ENCODE measurements at places on chromosomes 6 and 20. TPM values are rescaled to one million over a fixed set of nuclear protein-coding genes. Genes with fewer than 3 reads are reported as not detected.
A peak's percentile ranks its signal among the peaks of the same experiment; 100 is the strongest.

- no peak for DNase-seq
Observed at GRCh38 chr6:39057251-39058155, 8.9 kb downstream of the GLP1R start.

PLTP gene
- 85.7 TPM for polyA plus RNA-seq

GRCh38 chr6:81625216-81625615 is 127.3 kb downstream of the TENT5A start:
- no peak for DNase-seq

SLC22A16 gene
- polyA plus RNA-seq = 0.63 TPM

- DNase-seq = no peak
Observed at GRCh38 chr6:156851454-156851921, 74.3 kb downstream of the ARID1B start.

MOG gene
- polyA plus RNA-seq = 0.05 TPM

DNA sequence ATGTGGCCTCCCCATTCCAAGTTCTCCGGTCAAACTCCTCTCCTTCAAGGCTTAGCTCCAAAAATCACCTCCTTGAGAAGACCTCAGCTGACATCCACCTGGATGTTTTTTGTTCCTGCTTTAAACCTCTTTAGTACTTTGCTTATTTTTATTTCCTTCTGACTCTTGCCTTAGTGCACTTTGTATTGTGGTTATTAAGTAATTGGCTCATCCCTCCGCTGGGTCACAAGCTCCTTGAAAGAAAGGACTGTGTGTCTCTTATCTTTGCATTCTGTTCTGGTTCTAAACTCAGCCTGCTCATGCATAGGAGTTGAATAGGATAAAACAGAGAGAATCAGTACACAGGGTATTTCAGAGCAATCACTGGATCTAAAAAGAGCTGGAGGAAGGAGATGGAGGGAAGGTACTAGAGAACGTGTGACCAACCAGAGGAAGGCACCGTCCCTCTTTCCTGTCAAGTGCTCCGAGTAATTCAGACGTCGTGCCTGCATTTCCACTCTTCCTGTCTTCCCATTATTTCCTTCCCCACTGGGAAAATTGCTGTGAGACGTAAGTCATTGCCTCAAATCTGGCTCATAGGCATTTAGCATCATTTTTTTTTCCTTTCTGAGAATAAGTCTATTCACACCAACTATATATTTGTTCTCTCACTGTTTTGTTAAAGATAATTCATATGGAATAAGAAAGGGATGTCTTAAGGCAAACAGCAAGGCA is 59.7 kb upstream of the GLP1R start:
- no peak for DNase-seq

PLEKHG1 gene
- 5.3 TPM for polyA plus RNA-seq

RPP40 gene
- 6.0 TPM for polyA plus RNA-seq

- no peak for DNase-seq
Observed at GRCh38 chr6:58073263-58073662, 755.8 kb downstream of the PRIM2 start.

DNA sequence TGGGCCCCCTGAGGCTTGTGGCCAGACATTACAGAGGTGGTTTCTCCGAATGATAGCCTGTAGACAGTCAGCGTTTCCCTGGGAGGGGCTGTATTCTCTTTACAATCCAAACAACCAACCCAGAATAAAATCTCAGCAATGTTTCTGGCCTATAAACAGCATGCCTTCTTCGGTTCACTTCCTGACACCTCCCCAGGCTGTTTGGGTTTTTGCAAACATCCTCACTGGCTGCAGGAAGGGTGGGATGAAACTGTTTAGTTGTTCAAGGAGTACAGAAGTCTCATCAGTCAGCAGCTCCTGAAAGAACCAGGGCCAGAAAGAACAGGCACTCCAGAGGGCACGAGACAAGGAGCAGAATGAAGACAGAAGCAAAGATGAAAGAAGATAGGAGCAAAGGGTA is 350.0 kb downstream of the QKI start:
- no peak for DNase-seq

DNA sequence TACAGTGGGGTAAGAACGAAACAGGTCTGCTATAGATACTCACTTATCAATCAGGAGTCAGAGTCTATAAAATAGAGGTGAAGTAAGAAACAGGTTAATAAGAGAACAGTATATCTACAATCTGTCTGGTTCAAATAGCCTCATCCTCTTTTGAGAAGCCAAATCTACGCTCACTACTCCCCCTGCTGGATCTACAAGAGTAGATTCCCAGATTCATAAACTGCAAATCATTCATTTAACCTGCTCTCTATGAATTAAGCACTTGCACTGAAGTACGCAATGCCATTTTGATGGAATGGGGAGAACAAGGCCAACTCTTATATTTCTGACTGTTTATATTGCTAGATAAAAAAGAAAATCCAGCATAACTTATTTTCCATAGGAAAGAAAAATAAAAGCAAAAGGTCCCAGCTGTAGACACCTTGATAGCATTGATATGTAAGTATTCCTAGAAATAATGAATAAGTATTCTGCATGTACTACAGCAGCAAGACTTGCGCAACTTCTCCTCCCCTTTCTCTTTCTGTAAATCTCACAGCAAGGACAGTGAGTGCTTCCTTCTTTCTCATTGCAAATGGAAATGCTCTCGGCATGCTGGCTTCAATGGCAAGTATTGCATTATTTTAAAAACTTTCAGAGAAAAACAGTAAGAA is 92.3 kb downstream of the RFX6 start:
- no peak for DNase-seq

C6orf163 gene
- polyA plus RNA-seq = 1.6 TPM

GRCh38 chr20:36836591-36837269 is 39.2 kb upstream of the TLDC2 start:
- peak; percentile 45 for DNase-seq

ASXL1 gene
- 31.6 TPM for polyA plus RNA-seq

DNA sequence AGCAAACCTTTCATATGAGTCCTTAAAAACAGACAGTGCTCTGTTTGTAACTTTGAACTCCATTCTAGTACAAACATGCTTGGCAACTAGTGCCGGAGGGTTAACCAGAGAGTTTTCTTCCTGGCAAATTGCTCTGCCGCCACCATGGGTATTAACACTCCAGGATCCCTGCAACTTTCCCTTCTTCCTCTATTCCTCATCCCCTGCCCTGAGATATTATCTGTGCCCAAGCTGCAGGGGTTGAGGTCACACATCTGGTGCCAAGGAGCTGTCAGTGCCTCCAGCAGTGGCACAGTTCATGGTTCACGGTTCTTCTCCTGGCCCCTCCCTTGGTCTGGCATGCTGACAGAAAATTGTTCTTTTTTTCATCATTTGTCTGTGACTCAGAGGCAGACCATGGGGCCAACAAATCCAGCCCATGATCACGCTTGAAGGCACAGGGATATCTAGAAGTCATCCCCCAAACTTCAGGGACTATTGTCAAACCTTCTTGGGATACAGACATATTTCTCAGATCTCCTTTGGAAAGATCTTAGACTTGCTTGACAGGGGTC is 77.5 kb downstream of the ATXN1 start:
- no peak for DNase-seq

DNA sequence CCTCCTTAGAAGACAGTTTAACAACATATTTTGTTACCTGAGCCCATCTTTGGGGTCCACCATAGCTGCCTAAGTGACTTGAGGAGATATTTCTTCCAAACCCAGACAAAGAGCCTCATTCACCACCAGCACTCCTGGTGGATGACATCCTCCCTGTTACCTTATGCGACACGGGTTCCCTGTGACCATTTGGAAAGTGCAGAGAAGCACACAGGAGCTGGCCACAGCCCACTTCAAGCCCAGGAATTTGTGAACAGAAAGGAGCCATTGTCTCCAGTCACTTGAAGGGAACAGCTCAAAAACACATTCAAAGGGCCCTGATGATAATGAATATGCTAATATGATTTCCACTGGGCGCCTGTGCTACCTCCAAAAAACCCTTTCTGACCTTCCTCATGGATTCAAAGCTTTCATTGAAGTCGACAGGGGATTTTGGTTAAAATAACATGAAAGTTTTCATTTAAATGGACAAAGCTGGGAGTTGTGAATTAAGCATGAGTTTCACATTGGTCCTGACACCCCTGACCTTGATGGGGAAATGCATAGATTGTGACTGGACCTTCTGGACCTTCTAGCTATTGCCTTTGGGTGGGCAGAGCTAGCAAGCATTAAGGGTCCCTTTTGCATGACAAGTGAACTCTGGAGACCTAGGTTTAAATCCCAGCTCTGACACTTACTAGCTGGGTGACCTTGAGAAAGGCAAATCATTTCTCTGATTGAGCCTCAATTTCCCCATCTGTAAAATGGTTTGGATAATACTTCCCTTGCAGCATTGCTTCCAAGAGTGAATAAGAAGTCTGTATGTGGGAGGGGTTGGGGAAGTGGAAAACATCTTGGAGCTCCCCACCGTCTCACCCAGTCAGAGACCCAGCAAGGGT is 83.3 kb upstream of the SIRPA start:
- no peak for DNase-seq

KIF13A gene
- 38.0 TPM for polyA plus RNA-seq

Measured in ovary (tissue), 10 donors.